ENCODE measurements at places on chromosomes 6 and 20.

GRCh38 chr6:66128243-66128642, 421.2 kb upstream of the EYS start:
- no peak for DNase-seq

DNA sequence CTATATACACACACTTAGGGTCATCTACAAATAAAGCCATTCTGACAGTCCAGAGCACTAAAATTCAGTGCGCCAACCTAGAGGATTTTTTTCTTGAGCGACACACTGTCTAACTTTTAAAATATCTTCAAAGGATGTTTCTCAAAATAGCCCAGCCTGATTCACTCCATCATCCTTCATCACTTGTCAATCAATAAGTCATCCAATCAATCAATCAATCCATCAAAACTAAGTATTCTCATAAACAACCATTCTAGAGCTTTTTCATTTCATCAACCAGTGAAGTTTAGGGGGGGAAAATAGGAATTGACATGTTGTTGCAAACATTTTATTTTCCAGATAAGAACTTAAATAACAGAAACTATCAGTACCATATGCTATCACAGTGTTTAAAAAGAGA, 183.2 kb downstream of the HDGFL1 start:
- DNase-seq, result no peak

DNA sequence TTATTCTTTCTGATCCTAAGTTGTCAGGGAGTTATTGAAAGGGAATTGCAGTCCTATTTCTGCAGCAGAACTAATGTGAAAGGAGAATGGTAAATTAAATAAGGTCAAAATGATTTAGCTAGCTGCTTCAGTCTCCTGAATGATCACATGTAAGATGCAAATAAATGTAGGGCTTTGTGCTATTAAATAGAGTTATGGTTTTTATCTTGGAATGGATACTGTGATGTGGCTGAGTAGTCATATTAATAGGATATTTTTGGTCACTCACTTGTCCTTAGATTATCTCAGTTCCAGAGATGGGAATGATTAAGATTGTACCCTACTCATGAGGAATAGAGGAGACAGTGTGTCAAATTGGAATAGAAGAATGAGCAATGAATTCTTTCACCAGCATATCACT, 129.6 kb downstream of the PLCB4 start:
- DNase-seq, result no peak

GRCh38 chr20:37954190-37954589, 51.3 kb downstream of the VSTM2L start:
- no peak for DNase-seq

DNA sequence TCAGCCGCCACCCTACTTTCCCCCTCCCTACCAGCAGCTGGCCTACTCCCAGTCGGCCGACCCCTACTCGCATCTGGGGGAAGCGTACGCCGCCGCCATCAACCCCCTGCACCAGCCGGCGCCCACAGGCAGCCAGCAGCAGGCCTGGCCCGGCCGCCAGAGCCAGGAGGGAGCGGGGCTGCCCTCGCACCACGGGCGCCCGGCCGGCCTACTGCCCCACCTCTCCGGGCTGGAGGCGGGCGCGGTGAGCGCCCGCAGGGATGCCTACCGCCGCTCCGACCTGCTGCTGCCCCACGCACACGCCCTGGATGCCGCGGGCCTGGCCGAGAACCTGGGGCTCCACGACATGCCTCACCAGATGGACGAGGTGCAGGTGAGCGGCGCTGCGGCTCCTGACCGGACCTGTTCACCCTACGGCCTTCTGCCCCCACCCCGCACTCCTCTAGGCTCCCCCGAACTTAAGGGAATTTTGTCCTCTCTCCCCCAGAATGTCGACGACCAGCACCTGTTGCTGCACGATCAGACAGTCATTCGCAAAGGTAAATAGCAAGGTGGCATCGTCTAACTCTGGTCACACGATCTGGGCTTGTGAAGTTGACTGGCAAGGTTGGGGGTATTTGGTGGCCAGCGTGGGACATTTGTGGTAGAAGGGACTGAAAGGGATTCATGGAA, 2.3 kb downstream of the TFAP2C start:
- no peak for DNase-seq

DNA sequence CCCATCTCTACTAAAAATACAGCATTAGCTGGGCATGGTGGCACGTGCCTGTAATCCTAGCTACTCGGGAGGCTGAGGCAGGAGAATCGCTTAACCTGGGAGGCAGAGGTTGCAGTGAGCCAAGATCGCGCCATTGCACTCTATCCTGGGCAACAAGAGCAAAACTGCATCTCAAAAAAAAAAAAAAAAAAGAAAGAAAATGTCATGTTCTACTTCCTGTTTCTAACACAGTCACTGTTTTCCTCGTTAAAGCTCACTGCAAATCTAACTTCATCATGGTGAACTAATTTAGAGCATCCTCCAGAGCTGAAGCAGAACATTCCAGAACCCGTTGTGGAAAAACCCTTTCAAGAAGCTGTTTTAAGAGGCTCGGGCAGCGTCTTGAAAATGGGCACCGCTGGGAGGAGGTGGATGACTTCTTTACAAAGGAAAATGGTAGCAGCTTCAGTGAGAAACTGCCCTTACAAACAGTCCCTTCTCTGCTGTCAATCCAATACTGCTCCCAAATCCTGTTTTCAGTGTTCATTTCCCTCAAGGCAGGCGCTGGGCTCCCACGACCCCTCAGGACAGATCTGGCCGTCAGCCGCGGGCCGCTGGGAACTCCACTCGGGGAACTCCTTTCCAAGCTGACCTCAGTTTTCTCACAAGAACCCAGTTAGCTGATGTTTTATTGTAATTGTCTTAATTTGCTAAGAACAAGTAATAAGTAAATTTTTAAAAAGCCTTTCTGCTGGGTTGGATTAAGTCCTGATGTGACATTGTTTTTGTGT, 12.5 kb downstream of the CTSZ start:
- no peak for DNase-seq

DNA sequence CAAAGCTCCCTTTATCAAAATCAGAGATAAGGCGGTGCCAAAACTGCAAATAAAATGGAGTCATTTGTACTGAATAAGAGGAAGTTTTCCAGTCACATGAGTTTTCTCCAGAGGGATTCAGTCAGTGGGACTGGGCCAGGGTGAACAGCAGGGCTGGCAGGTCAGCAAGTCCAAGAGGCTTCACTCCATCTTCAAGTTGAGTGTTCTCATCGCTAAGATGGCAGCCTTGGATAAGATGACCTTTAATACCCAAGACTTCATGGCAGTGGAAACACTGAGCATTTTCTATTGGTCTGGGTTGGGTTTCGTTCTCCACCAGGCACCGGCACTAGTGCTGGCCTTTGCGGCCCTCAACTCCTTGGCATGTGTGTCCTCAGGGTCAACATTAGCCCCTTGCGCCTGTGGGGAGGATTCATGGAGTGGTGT, 29.3 kb upstream of the IGF2R start:
- no peak for DNase-seq
